Pons (tissue), 1 donor: ENCODE measurements at places on chromosomes 5 and 9.

GRCh38 chr5:77298146-77298545, 87.7 kb downstream of the PDE8B start:
- DNase-seq, result no peak

DNA sequence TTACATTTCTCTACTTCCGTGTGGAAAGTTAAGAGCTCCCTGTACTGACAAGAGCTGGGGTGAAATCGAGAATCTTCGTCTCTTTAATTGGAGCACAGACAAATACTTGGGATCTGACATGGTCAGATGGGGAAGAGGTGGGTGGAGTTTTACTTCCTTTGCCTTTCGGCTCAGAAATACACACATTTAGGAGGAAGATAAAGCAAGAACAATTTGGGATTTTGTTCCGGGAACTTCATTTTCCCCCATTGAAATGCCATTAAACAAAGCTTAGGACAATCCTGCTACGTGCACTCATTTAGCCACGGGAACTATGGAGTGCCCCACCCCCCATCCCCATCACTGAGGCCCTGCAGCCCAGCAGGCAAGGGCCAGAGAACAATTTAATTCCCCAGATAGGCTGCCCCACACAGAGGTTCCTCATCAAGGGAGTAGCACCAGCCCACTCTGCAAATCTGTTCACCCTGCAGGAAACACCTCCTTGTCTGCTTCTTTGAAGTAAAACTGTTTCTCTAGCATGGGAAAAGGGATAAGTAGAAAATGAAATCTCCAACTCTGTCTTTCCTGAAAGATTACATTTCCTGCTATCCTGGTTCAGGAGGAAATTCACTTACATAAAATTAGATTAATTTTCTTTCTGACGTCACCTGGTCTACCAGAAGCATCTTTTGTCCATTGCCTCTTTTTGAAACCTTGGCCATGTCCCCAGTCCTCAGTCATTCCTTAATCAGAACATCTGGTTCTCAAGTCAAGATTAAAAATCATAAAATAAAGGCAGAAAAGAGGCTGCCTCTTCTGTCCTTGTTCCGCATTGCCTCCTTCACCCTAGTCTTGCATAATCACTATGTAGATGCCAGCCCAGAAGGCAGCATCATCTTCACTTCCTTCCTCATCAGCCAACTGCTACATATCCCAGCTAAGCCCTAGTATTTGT, 206.4 kb downstream of the ENC1 start:
- peak; percentile 56 for DNase-seq

GRCh38 chr9:116661037-116661954, 25.8 kb upstream of the TRIM32 start:
- peak; percentile 85 for DNase-seq

DNA sequence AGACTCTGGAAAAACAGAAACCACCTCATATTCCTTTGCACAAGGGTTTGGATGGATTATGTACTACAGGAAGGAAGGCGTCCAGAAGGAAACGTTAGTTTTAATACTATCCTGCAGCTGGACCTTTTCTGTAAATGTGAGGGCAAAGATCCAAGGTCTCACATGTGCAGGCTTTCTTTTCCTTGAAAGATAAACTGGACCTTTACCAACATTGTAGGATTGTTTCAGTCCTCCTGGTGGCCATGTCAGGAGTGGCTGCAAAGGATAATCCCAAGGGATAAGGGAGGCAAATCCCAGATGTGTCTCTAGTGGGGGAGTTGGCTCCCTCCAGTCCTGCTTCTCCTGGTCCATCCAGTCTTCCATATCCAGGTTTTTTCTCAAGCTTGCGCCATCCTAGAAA, 397.5 kb downstream of the HTR1A start:
- no peak for DNase-seq

DNA sequence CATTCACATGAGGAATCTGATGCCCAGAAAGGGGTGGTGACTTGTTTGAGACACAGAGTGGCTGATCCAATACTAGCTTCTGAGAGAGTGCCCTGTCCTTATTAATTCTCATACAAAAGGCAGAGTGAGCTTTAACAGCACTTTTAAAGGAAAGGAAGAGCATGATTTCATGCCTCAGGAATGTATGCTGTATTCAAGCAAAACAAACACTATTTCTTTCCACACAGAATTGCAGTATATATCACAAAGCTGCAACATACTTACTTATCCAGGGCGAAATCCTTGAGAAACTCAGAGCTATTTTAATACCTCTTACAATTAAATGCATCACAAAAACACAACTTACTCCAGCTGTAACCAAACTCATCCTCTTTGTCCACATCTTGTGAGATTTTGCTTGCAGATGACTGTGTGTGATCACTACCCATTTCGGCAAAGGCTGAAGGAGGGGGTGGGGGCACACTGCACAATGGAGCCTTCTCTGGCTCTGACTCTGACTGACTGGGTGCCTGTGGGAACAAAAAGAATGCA, 139.8 kb downstream of the MPDZ start:
- DNase-seq, result peak; percentile 90

- peak; percentile 45 for DNase-seq
Measured at GRCh38 chr5:179732918-179733771, 523 bp downstream of the MAML1 start.

- DNase-seq, result peak; percentile 41
Measured at GRCh38 chr5:56264417-56265025, 31.4 kb upstream of the ANKRD55 start.

DNA sequence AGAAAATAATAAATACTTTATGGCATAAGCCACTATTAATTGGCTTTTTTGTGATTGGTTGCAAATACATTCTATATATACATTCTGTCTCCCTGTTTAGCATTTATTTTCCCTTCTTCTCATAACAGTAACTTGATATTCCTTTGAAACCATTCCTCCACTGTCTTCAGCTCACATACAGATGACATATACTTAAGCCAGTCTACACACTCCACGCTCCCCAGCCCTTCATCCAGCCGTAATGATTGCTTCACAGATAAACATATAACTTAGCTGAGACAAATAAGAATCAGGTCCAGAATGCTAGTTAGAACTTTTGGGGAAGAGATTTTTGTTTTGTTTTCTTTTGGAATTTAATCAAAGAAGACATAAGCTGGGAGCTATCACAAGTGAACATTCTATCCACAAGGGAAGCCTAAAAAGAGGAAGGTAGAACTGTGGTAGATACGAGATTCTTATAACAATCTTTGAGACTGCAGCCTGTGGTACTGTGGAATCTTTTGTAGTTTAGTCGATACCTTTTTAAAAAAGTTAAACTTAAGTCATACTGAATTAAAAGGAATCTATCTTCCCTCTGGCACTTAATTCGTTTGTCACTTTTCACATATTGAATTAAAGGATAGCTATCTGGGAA, 365.1 kb upstream of the PRR16 start:
- no peak for DNase-seq

- DNase-seq, result no peak
Measured at GRCh38 chr5:65822710-65823109, 100.7 kb downstream of the NLN start.

DNA sequence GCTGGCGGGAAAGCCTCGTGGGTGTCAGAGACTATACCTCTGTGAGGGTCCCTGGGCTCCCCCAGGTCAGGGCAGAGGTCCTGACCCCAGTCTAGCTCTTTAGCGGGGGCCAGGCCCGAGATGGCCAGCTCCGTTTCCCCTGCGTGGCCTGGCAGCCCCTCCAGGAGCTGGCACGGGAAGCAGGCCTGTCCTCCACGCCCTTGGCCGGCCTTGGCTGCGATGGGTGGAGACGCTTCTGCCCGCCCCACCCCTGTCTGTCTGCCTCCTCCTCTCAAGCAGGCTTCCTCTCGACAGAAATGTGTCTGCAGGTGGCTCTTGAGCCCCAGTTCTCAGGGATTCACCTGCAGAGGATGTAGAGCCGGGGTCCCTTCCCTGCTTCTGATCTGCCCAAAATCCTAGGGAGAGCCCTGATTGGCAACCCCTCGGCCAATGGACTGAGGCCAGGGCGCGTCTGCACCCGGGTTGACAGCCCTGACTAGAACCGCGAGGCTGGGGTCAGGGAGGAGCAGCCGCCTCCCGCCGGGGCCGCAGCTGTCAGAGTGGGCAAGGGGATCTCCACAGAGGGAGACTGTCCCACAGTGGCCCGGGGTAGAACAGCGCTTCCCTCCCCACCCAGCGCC, 2.6 kb upstream of the GRIN1 start:
- no peak for DNase-seq

GRCh38 chr5:126464959-126465358, 41.8 kb downstream of the GRAMD2B start:
- DNase-seq, result no peak

DNA sequence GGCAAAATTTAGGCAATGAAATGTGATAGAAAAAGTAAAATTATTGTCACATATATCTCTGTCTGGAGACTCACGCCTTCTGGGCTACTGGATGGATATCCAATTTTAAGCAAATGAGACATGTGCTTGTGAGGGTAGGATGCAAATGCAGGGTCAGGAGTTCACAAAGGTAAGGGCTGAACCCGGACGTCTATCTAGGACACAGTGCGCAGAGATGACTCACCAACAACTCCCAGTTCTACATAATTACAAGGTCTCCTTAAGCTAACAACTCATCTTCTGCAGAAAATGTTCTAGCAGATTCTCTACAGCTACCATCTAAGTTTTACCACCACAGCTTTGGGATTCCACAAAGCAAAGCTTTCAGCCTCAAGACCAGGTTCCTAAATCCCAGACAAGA, 160.5 kb downstream of the ENTREP1 start:
- DNase-seq, result no peak

- no peak for DNase-seq
Measured at GRCh38 chr5:137164961-137165360, 334.2 kb downstream of the SPOCK1 start.

- no peak for DNase-seq
Measured at GRCh38 chr9:100591639-100592412, 13.9 kb downstream of the CAVIN4 start.

DNA sequence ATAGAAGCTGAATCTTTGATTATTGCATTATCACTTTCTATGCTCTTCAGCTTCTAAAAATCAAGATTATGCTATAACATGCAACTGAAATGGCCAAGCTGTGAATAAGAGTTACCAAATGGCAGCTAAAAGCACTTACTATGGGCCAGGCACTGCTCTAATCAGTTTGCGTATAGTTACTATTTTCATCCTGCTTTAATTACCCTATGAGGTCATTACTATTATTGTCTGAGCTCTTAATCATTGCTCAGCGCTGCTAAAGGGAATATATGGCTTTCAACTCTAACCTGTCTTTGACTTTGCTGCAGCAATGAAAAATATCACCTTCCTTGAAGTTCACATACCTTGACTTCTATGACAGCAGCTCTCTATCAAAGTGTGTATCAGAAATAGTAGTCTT, 210.8 kb downstream of the TRPM3 start:
- DNase-seq, result no peak

GRCh38 chr9:133429641-133430161, 7.5 kb downstream of the ADAMTS13 start:
- no peak for DNase-seq

DNA sequence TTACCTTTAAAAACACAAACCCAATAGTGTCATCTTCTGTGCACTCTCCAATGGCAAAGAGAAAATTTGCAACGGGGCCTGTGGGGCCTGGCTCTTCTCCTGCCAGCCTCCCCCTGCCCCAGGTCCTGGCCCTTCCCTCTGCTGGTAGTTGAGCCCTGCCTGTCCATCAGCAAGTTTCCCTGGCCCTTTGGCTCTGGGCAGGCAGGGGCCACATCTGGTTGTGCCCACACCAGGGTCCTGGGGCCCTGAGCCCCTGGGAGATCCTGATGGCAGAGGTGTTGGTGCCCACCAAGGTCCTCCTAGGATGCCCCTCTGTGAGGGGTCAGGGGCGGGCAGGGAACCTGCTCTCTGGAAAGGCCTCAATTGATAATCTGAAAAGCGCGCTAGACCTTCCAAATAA, 157.3 kb downstream of the DAB2IP start:
- no peak for DNase-seq

DNA sequence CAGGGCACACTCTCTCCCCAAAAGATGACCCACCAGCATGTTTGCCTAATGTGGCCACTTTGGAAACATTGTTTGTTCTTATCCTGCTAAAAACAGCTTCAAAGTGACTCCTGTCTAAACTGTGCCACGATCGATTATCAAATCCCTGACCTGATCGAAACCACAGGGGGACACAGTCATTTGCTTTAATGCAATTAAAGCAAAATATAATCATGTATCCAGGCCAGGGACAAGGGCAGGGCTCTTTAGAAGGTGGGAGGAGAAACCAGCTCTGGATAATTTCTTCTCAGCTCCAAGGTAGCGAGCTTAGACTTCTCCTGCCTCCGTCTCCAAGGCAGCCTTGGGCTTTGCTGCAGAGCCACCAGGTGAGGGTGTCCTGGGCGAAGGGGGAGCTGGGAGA, 95.0 kb upstream of the HAND1 start:
- no peak for DNase-seq

DNA sequence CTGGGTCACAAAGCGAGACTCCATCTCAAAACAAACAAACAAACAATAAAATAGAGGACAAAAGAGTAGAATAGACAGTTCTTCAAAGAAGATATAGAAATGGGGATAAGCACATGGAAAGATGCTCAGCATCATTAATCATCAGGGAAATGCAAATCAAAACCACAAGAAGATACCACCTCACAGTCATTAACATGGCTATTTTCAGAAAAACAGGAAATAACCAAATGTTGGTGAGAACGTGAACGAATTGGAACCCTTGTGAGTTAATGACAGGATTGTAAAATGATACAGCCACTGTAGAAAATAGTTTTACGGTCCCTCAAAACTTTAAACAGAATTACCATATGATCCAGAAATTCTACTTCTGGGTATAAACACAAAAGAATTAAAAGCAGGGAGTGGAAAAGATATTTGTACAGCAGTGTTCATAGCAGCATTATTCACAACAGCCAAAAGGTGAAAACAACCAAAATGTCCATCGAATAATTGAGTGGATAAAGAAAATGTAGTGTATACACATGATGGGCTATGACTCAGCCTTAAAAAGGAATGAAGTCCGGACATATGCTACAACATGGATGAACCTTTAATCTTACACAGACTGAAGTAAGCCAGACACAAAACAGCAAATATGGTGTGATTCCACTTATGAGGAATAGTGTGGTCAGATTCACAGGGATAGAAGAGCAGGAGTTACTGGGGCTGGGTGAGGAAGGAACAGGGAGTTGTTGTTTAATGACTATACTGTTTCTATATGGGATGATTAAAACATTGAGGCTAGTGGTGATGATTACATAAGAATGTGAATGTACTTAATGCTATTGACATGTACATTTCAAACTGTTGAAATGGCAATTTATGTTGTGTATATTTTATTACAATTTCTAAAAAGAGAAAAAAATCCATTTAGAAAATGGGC, 19.7 kb downstream of the OR2V2 start:
- DNase-seq, result no peak

DNA sequence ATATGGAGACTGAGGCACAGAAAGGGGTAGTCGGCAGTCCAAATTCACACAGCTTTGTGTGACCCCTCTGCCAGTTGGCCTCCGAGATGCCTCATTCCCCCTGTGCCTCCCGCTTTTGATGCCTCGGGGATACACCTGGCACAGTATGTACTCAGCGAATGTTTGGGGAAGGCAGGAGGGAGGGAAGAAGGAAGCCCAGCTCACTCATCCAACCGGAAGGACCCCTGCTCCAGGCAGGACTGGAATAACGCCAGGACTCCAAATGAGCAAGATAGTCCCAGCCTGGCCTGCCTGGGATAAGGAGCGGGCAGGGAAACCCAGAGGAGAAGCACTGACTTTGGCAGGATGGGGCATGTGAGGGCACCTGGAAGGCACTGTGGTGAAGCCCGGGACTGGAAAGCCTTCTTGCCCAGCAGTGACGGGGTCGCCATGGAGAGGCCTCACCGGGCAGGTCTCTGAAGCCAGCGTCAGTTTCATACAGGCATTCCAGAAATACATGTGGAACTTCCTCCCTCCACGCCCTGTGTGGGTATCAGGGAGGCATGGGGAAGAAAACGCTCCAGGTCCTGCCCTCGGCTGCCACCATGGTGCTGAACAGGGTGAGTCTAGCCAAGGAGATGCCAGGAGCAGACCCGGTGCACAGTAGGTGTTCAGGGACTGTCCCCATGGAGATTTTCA, 20.3 kb downstream of the LMX1B start:
- no peak for DNase-seq
